GM12892 (cell line): ENCODE measurements at places on chromosomes 2 and 18.

DNA sequence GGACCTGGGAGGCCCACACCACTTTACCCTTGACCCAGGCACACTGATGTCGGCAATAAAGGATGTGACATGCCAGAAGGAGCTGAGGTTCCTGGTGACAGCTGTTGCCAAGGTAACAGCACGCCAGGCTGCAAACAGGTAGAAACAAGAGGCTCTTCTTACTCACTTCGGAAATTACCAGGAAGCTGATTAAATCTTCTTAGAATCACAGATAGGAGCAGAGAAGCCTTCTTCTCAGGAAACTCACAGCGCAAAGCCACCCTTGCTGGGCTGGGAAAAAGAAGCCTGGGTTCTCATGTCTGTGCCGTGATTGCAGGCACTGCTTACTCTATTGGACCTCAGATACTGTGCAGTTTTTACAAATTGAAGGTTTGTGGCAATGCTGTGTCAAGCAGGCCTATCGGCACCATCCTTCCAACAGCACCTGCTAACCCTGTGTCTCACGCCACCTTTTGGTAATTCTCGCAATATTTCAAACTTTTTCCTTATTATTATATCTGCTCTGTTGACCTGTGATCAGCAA lies 61.0 kb upstream of the TAF1B start:
- DNase-seq = no peak

GRCh38 chr2:15260835-15261234 lies 300.3 kb downstream of the NBAS start:
- DNase-seq = no peak

DNA sequence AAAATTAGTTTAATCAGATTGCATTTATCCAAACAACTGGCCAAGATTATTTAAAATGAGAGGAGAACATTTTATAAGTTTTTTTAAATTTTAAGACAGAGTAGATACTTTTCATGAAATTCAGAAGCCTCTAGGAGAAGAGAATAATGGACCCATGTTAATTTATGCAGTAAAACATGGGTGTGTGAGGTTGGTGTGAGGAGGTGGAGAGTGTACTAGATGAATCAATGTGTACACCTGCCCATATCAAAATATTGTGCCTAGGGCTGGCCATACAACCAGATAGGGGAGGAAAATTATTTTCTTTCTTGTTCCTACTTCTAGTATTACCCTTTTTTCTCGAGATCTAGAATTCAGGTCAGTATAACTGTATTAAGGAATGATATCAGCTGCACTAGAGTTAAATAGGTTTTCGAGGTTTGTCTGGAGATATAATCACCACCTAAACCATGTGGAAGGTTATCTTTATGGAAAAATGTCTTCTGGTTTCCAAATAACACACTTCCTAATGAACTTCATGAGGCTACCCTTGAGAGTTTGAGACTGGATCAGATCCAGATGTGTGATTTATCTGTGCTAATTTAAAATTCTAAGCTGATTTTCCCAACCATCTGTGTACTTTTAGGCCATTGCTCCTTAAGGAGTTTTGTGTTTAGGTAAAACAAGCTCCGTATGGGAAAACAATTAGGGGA lies 37.6 kb downstream of the TMEM178A start:
- DNase-seq = no peak

DNA sequence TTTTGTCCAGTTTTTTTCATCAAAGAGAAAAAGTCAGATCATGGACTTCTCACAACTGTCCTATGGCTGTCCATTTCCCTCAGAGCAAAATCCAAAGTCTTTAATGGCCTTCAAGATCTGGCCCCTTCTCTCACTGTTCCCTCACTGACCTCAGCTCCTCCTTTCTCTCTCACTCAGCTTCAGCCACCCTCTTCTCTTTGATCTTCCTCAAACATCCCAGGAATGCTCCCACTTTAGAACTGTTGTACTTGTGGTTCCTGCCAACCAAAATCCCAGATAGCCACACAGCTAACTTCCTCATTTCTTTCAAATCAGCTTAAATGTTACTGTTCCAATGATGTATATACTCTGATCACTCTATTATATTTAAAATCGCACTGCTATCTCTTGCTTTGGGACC lies 82.9 kb downstream of the NUP35 start:
- no peak for DNase-seq
